ENCODE measurements at places on chromosomes 12 and 14.
A peak's percentile ranks its signal among the peaks of the same experiment; 100 is the strongest.

DNA sequence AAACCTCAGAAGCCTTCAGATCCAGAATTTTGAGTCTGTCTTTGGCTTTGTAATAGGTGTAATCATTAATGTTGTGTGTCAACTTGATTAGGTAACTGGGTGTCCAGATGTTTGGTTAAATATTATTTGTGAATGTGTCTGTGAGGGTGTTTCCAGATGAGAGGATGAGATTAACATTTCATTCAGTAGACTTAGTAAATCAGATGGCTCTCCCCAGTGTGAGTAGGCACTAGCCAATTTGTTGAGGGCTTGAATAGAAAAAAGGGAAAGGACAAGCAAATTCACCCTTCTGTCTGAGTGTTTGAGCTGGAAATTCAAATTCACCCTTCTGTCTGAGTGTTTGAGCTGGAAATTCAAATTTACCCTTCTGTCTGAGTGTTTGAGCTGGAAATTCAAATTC, 932.2 kb downstream of the SLC6A15 start:
- no peak for DNase-seq

DNA sequence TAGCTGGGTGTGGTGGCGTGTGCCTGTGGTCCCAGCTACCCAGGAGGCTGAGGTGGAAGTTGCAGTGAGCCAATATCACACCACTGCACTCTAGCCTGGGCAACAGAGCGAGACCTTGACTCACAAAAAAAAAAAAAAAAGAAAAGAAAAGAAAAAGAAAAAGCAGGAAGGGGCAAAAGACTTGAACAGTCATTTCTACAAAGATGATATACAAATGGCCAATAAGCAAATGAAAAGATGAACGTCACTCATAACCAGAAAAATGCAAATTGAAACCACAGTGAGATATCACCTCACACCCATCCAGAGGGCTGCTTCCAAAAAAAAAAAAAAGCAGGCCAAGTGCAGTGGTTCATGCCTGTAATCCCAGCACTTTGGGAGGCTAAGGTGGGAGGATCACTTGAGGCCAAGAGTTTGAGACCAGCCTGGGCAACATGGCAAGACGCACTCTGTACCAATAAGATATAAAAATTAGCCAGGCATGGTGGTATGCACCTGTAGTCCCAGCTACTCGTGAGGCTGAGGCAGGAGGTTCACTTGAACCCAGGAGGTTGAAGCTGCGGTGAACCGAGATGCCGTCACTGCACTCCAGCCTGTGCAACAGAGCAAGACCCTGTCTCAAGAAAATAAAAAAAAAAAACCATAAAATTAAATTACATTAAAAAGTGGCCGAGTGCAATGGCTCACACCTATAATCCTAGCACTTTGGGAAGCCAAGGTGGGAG, 20.5 kb downstream of the UBC start:
- no peak for DNase-seq

DNA sequence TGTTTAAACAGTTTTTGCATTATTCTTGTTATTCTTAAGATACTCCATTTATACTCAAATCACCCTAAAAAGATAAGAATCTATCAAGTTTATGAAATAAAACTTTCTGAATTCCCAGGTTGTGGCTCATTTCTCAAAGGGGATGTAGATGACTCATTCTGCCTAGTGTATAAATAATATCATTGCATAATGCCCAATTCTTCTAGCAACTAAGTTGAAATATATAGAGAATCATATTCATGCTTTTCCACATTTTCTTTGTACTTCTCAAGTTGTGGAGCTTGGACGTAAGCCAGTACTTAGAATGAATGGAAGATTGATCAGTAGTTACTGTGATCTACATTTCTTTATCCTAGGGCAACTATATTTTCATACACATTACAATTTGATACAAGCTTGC, 201.1 kb downstream of the PPFIA2 start:
- no peak for DNase-seq

- DNase-seq, result no peak
These were observed 43.5 kb downstream of the LRTM2 start for GRCh38 chr12:1863823-1864222.

DNA sequence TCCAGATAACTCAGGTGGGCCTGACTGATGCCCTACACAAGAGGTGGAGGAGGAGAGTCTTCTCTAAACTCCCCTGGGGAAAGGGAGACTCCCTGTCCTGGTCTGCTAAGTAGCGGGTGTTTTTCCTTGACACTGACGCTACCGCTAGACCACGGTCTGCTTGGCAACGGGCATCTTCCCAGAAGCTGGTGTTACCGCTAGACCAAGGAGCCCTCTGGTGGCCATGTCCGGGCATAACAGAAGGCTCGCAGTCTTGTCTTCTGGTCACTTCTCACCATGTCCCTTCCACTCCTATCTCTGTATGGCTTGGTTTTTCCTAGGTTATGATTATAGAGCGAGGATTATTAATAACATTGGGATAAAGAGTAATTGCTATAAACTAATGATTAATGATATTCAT, 965.5 kb downstream of the TMEM121 start:
- no peak for DNase-seq

GRCh38 chr14:54785778-54786770, 116.6 kb downstream of the GCH1 start:
- DNase-seq, result no peak

DNA sequence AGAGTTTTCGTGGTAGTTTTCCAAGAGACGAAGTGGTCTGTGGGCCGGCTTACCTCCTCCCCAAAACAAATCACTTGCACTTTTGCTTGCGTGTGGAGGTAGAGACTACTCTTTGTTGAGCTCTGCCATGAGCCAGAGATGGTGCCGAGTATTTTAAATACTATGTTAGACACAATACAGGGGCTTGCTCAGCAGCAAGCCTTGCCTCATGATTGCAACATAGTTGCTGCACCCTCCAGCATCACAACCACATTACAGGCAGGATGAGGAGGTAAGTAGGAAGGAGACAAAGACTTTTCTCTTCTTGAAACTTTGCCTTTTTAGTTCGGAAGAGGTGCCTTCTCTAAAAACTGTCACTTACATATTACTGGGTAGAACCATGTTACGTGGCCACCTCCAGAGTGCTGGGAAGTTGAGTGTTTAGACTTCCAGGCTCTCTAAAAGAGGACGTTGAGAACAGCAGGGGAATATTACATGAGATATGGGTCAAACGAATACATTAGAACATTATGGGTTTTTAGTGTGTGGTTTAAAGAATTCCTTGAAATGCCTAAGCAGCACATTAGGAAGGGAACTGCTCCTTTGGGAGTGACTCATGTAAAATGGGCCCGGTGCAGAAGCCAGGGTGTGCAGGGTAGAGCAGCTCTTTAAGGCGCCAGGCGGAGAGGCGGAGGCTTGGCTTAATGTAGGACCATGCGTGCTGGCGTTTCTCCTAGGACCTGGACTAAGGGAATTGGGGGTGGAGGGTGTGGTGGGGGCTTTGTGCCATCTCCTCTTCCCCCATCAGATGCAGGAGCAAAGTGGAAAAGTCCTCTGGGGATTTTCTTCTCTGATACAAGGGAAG, 110.6 kb upstream of the PRMT8 start:
- no peak for DNase-seq

DNA sequence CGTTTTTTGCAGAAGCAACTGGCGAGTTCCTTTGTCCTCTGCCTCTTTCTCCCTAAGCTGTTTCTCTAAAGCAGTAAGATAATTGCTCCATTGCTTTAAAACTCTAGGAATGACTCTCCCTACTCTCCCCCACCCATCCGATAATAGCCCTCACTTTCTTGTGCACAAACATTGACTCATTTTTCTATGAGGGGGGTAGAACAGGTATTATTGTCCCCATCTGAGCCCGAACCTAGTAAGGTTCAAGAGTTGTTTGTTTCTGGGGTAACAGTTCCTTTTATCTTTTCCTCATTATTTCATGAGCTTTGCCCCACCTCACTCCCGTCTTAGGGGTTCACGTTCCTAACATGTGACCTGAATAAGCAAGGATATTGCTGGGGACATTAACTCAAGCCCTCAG, 190.6 kb downstream of the EMP1 start:
- DNase-seq, result no peak

- DNase-seq, result peak; percentile 50
These were observed 65.8 kb upstream of the DACT1 start for GRCh38 chr14:58571769-58572472.

GRCh38 chr14:51202914-51203665, 37.0 kb upstream of the TMX1 start:
- no peak for DNase-seq

DNA sequence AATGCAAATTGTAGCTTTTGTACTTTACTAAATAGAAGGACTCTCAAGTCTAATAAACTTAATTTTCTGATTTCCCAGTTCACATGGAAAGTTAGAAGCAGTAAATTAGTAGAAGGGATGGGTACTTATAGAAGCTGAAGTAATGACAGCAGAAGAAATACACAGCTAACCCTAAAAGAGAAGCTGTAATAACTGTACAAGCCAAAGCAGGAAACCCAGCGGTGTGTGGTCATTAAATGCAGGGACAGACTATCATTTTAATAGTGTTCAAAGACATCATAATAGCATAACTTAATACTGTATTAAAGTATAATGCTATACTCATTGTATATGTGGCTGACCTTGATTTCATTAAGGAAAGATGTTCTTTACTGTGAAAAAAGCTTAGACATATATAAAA, 74.9 kb downstream of the PCNX1 start:
- no peak for DNase-seq

DNA sequence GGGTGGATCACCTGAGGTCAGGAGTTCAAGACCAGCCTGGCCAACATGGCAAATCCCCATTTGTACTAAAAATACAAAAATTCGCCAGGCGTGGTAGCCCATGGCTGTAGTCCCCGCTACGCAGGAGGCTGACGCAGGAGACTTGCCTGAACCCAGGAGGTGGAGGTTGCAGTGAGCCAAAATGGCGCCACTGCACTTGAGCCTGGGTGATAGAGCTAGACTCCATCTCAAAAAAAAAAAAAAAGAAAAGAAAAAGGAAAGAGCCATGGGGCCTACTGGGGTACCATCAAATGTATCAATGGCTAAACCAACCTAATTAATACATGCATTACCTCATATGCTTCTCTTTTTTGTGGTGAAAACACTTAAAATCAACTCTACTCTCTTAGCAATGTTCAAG, 10.7 kb downstream of the TFCP2 start:
- DNase-seq, result no peak

DNA sequence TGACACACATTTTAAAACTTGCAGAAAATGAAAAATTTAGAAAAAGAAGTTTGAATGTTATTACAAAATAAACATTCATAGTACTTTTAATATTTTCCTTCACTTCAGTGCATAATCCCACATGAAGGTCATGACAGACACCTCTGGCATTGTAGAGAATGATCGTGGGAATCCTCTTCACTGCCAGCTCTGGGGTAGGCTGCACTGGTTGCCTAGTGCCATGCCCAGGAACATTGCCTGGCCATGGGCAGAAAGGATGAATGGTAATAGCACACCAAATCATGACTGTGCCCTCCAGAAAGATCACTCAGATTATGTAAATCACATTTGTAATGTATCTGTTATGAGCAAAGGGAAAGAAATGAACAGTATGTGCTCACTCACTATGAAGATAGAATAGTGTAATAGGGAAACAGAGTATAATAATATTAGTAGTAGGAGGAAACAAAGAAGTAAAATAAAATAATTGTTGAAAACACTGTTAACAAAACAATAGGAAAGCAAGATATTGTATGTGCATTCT, 161.6 kb downstream of the PLCZ1 start:
- DNase-seq, result no peak

GRCh38 chr12:131829356-131829747, 1.2 kb downstream of the MMP17 start:
- no peak for DNase-seq

DNA sequence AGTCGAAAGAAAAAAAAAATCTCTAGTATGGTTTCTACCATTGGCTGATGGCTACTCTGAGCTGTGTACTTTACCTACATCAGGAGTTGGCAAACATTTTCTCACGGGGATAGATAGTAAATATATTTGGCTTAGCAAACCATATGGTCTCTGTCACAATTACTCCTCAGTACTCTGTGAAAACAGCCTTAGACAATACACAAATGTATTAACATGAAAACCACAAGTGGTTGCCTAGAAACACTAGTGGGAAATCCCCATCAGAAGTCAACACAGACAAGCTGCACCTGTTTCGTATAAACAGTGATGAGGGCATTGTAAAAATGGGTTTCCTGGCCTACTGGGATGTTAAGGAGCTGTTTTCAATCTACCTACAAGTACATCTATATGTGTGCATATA, 84.6 kb upstream of the NAV3 start:
- no peak for DNase-seq

GRCh38 chr14:56100556-56100955, 17.7 kb upstream of the PELI2 start:
- peak; percentile 34 for DNase-seq

GRCh38 chr12:76766161-76766560, 2.2 kb downstream of the ZDHHC17 start:
- DNase-seq, result no peak

DNA sequence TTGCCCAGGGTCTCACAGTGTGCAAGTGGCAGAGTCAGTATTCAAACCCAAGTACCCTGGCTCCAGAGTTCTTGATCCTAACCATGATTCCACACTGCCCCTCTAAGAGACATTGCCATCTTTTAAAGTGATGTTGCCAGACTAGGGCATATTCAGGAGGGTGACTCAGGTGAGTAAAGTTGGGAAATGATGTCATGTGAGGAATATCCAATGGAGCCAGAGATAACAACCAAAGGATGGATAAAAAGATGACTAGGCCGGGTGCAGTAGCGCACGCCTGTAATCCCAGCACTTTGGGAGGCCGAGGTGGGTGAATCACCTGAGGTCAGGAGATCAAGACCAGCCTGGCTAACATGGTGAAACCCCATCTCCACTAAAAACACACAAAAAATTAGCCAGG, 85.6 kb downstream of the SMOC1 start:
- no peak for DNase-seq

DNA sequence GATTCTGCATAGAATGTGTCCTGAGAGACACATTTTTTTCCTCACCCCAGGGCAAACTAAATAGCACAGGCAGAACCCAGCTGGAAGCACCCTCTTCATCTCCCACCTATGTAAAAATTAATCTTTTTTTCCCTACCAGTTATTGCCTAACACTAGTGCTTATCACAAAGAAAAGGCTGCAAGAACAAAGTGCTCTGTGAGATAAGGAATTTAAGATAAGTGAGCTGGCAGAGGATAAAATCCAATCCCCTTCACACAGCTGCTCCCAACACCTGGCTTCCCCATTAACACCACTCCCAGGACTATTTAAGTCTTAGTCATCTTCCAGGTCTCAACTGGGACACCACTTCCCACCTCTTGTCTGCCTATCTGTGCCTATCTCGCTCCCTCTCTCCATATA, 75.2 kb downstream of the TTC9 start:
- no peak for DNase-seq

GRCh38 chr14:100065111-100065871, at the start of gene EVL:
TSS of gene EVL (plus strand) at chr14:100065422. CDS start at chr14:100065501, 79 bp downstream.
- DNase-seq, result no peak

DNA sequence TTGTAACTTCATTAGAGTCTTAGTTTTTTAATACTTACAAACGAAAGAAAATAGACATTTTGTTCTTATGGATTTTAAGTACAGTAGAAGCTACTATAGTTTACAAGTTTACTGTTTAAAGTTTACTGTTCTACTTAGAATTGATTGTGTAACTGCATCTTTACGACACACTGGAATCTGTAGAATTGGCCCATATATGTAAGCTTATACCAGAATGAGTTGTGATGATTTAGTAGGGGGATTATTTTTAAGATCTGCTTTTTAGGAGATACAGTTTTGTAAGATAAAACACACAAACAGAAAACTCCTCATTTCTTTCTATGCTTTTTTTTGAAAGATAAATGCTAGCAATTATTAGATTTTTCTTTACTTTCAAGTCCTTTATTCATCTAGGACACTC, 30.2 kb upstream of the NAV3 start:
- DNase-seq, result no peak
